ENCODE measurements at places on chromosomes 6 and 20.

GRCh38 chr6:110352563-110353262, 5.4 kb downstream of the METTL24 start:
- DNase-seq = no peak

DNA sequence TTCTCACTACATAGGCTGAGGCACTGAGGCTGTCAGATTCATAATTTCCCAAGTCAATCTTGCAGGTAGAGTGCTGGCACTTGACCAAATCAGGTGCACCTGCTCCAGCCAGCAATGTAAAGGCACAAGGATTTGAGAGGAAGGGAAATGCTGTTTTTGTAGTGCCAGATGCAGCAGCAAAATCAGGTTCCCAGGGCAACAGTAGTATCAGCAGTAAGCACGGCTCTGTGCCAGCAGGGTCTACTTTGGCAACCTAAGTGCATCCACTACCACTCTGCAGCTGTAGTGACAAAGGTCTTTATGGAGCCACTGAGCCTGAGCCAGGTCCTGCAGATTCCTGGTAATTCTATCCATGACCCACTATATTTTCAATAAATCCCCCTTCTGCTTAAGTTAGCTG, 329.5 kb downstream of the TPBG start:
- no peak for DNase-seq

DNA sequence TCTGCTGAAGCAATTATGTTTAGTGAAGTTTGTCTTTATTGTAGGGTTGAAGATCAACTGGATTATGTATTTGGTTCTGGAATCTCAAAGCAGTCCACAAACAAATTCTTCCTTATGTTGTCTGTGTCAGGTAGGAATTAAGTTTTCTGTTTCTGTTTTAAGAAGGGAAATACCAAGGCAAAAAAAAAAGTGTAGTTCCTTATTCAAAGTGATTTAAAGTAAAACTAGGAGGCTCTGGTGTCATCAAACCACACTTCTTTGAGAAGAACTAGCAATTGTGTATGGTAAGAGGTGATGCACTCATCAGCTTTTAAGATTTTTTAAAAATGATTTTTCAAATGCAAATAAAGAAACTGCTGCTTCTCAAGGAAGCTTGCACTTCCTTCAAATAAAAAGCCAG, 1.9 kb downstream of the FAM135A start:
- no peak for DNase-seq

- no peak for DNase-seq
Measured at GRCh38 chr20:53707371-53708055, 113.9 kb upstream of the ZNF217 start.

DNA sequence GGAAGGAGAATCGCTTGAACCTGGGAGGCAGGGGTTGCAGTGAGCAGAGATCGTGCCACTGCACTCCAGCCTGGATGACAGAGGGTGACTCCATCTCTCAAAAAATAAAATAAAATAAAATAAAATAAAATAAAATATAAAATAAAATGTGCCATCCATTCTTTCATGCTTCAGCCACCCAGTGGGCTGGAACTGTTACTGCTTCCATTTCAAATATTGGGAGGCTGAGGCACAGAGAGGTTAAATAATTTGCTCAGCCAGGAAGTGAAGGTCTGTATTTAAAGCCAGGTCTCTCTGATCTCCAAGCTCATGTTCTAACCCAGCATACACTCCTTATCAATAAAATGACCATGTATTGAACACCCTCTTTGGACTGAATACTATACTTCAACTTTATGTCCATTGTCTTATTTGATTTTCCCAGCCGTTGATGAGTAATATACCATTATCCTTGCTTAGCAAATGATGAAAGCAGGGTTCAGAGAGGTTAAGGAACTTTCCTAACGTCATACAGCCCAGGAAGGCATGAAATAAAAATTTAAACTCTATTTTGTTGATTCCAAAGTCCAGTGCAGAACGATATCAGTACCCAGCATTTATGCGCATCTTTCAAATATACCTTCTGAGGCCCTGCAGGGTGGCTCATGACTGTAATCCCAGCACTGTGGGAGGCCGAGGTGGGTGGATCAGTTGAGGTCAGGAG, 25.8 kb upstream of the SLC9A8 start:
- no peak for DNase-seq

- no peak for DNase-seq
Measured at GRCh38 chr6:25053875-25054371, 118.2 kb upstream of the RIPOR2 start.

DNA sequence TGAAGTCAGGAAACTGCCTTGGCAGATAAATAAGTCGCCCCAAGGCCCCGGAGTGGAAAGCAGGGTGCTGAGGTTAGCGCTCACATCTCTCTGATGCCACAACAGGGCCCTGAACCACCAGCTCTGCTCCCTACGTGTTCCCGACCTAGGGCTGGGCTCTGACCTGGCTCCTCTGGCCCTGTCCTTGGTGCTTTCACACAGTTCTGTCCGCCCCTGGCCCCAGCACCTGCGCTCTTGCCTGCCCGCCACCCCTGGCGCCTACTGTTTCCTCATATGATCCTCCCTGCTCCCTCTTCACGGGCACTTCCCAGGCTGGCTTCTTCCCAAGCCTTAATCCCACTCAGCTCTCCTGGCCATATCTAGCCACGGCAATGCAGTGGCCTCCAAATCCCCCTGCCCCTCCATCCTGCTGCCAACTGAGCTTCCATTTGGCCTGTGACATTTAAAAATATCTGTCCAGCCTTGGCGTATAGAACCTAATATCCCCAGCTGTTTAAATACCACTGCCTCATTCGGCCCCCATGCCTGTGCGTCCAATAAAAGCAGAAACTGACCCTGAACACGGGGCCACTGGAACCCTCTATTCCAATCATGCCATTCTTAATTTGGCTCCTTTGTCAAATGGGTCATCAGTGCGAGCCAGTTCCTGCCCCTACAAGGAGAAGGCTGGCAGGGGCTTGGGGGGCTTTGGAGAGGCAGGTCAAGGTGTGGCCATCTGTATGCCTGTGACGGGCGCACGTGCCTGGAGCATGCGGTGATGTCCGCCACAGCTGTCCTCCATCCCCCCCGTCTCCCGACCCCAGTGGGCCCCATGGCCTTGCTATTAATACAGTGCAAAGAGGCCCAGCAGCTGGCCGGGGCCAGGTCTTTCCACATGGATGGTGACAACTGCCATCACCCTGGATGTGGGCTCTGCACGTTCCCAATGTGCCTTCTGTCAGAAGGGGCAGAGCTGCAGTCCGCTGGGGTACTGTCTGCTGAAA, 27.7 kb downstream of the GNAS-AS1 start:
- no peak for DNase-seq

DNA sequence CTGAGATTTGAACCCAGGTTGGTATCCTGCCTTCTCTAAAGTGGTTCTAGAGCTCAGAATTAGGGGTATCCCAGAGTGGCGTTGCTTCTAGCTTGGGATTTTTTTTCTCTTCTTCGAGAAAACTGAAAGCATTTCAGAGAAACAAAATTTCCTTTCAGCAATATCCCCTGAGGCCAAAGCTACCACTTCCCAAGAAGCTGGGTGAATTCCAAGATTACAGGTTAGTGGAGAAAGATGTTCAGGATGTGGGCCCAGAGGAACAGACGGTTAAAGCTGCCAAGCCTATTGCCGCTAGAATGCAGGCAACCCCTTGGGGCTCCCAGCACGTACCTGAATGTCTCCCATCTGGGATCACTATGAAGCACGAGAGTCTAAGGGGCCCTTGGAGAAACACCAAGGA, 134.1 kb downstream of the FOXO3 start:
- no peak for DNase-seq

- DNase-seq = no peak
Measured at GRCh38 chr6:10425975-10426780, 11.3 kb upstream of the TFAP2A start.

GRCh38 chr6:33965766-33966165, 162.0 kb upstream of the MLN start:
- no peak for DNase-seq

DNA sequence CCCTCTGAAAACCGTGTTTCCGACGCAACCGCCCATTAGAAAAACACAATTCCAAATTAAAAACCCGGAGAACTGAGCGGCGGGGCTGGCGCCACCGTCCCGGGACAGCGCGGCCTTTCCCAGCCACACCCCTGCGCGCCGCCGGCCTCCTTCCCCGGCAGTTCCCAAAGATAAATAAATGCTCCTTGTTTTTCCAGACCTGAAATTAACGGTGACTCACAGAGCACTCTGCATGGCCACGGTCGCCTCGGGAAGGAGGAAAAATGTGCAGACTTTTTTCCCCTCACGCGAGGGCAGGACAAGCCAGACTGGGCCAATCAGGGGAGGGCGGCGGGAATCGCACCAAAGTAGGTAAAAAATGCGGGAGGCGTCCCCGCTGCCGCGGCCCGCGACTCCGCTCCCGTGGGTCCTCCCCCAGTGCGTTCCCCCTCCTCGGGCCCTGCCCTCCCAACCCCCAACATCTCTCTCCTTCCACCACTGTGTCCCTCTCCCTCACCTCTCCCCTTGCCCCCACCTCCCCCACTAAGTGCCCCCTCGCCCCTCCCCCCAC, 828 bp upstream of the DSTN start:
- peak; percentile 85 for DNase-seq

DNA sequence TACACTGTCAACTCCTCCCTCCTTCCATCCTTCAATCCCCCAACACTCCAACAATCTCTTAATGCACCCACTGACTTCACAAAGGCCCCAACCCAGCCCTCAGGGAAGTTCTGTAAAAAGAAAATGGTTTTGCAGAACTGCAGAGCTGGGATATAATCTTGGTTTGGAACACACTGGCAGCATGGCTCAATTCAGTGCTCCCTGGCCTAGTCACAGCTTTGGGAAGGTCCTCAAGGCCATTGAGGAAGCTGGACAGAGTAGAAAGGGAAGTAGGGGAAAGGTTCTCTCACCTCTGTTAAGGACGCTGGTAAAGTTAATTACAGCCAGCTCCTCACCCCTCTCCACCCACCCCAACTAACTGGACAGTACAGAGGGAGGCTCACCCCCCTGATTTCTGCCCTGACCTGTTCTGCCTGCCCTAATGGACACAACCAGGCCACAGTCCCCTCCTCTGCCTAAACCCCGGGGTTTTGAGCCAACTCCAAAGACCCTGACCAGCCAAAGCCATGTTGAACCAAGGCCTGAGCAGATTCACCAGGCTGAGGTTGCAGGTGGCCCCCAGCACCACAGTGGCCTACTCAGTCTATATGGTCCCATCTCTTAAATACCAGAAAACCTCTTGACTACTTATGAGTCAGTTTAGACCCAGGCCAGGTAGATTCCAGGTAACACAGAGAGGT, 49.2 kb downstream of the MAFB start:
- DNase-seq = no peak

- DNase-seq = peak; percentile 84
Measured at GRCh38 chr6:3825851-3826581, 23.2 kb upstream of the FAM50B start.

DNA sequence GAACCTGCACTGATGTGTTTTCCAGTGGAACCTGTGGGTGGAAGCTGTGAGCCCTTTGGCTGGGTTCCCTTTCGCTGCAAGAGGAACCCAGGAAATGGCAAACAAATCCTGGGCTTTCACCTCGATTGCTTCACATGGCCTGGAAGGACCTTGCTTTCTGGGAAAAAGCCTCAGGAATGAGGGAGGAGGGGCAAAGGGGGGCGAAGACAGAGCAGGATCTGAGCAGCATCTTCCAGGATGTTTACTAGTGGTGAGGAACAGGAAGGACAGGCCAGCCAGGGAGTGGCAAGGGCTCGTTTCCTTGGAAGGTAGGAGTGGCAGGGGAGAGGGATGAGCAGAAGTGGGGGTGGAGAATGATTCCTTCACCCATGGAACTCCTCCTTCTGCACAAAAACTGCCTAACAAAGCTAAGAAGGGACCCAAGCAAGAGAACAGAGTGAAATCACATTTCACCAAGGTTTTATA, 5.9 kb downstream of the SLC2A10 start:
- no peak for DNase-seq

GRCh38 chr6:89977808-89978748, 83.8 kb downstream of the GJA10 start:
- no peak for DNase-seq

DNA sequence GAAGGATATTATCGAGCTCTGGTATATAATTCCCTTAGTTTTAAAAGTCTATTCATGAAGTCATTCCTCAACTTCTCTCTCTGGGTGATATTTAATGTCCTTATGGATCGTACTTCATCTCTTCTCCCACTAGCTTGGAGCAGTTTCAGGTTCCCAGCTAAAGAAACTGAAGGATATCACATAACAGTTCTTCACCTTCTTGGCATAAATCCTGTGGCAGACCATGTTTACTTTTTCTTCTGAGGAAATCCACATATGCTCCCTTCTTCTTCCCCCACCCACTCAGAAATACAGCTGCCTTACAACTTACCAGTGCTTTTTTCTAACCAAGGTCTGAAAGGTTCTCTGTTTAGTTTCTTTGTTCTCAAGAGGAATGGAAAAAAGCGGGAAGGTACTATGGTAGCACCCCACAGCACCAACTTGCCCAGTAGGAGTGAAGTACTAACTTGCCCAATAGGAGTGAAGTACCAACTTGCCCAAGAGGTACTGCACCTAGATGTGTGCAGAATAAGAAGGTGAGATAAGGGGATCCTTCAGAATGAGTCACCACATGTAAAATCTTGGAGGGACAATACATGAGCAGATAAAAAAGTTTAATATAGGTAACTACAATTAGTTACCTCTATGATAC, 53.1 kb downstream of the TSPYL4 start:
- DNase-seq = no peak

GRCh38 chr6:129644567-129645015, 65.4 kb downstream of the ARHGAP18 start:
- DNase-seq = no peak

DNA sequence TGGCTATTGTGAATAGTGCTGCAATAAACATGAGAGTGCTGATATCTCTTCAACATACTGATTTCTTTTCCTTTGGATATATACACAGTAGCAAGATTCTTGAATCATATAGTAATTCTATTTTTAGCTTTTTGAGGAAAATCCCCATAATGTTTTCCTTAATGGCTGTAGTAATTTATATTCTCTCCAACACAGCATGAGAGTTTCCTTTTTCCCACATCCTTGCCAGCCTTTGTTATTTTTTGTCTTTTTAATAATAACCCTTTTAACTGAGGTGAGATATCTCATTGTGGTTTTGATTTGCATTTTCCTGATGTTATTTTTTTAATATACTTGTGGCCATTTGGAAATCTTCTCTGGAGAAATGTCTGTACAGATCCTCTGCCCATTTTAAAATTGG, 132.6 kb downstream of the PRL start:
- no peak for DNase-seq

GRCh38 chr6:166540631-166541331, 45.7 kb downstream of the RAMACL start:
- DNase-seq = no peak

GRCh38 chr20:24439737-24440387, 29.6 kb upstream of the SYNDIG1 start:
- DNase-seq = no peak
